ENCODE measurements at places on chromosomes 5 and 9.
A peak's percentile ranks its signal among the peaks of the same experiment; 100 is the strongest.

DNA sequence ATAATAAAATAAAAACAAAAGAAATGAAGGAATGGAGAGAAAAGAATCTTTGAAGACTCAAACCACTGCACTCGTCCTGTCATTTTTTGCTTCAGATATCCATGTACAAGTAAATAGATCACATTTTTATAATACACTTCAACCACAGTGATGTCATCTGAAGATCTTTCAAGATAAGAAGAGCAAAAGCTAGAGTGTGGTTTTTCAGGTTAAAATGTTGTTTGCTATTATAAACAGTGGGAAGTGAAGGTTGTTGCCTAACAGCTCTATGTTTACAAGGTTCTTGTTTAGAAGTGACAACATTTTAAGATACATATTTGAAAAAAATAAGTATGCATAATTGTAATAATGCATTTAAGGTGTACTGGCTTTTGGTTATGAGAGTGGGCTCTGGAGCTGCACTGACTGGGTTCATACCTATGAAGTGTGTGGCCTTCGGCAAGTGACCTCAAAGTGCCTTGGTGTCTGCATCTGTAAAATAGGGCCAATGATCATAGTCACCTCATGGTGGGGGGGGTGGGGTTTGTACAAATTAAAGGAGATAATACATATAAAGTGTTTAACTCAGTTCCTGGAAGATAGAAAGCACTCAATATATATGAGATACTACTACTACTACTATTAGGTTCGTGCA, 45.5 kb upstream of the IL7R start:
- no peak for DNase-seq

DNA sequence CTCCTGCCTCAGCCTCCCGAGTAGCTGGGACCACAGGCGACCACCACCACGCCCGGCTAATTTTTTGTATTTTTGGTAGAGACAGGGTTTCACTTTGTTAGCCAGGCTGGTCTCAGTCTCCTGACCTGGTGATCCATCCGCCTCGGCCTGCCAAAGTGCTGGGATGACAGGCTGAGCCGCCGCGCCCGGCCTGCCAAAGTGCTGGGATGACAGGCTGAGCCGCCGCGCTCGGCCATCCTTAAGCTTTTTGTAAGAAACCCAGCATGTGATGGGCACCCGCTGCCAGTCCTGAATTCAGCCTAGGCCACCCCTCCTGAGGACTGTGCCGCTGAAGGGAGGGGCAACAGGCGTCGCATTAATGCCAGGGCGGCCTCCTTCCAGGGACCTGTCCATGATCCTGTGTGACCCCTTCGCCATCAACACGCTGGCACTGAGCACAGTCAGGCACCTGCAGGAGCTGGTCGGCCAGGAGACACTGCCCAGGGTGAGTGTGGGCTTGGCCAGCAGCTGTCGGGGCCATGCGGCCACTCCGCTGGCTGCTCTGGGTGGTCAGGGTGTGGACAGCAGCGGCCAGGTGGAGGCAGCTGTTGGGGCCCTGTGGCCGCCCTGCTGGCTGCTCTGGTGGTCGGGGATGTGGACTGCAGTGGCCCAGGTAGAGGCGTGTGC, 10.5 kb downstream of the NELFB start:
- no peak for DNase-seq

DNA sequence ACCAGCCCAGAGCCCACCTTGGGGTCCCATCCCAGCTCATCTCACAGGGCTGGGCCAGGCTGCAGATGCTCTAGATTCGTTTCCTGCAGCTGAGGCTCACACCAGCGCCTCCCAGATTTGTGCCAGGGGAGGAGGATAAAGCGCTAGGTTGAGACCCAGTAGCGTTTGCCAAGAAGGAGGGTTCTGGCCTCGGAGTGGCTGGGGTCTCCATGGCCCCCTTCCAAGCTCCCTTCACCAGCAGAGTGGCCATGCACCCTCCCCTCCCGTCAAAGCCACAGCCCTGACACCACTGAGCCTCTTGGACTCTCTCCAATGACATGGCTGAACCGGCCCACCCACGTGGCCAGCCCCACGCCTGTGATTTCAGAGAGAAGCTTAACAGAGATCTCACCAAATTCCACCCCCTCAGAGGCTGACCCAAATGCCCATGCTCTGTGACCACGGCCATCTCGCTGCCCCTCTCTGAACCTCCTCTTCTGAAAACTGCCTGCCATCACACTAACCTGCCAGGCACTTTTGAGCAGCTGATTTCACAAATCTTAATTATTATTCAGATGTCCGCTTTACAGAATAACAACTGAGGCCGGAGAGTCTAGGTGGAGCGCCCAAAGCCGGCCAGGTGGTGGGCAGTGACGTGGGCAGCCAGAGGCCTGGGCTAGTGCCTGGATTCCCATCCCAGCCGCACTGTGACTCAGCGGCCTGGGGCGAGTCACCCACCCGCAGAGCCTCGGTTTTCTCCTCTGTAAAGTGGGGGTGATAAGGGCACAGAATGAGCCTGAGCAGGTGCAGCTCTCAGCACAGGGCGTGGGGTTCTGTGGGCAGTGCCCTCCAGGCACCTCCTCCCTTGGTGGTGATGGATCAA, 155.7 kb downstream of the C9orf50 start:
- DNase-seq: peak; percentile 65

- no peak for DNase-seq
Observed at GRCh38 chr9:122053567-122054350, 39.3 kb downstream of the TTLL11 start.

DNA sequence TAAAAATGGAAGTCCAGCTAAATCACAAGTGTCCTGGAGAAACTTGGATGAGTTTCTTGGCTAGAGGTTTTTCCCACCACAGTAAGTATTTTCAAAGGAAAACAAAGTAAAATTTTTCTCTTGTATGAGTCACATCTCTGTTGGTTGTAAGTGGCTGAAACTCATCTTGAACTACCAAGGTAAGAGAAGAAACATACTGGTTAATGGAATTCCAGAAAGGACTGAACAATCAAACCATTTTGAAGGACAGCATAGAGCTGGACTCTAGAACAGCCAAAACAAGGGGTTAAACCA, 102.8 kb upstream of the CDKN2B start:
- no peak for DNase-seq

DNA sequence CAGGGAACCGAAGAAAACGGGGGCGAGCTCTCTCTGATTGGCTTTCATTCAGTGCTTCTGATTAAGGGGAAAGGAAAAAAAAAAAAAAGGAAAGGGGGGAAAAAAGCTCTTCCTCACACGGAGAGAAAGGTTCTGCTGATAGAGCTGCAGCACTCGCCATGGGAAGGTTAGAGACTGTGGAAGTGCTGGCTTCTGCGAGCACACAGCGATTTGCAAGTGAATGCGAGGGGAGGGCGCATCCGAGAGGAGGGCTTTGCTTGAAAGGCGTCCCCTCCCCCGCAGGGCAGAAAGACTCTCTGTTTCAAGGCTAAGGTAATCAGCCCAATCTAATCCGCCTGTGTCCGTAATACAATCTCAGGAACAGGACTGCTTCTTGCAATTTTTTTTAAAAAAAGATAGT, at the start of gene CDH10:
CDH10 (minus strand) TSS at position 218 of the 400 bp plus-strand sequence. CDS start 51,488 bp downstream, outside the sequence.
- DNase-seq: no peak

DNA sequence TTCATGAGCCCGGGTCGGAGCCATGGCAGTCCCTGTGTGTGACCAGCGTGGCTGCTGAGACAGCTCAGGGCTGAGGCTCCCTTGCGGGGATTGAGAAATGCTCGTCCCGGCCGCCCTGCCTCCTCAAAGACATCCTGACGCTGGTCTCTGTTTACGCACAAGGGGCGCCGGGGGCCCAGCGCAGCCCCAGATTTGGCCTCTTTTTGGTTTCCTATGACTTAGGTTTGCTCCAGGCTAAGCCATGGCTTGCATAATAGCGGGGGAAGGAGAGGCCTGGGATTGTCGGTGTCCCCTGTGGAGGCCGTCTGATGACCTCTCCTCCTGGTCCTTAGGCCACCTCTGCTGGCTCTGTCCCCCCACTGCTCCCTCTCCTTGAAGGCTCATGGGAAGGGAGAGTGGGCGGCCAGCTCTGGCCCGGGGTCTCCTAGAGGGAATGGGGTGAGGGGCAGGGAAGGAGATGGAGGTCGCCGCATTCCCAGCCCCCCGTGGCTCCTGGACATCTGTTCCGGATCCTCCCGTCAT, 3.5 kb downstream of the LAMC3 start:
- no peak for DNase-seq

- no peak for DNase-seq
Observed at GRCh38 chr9:115035841-115036612, 81.9 kb downstream of the TNC start.

GRCh38 chr9:79769476-79770275, 197.9 kb downstream of the TLE4 start:
- no peak for DNase-seq

DNA sequence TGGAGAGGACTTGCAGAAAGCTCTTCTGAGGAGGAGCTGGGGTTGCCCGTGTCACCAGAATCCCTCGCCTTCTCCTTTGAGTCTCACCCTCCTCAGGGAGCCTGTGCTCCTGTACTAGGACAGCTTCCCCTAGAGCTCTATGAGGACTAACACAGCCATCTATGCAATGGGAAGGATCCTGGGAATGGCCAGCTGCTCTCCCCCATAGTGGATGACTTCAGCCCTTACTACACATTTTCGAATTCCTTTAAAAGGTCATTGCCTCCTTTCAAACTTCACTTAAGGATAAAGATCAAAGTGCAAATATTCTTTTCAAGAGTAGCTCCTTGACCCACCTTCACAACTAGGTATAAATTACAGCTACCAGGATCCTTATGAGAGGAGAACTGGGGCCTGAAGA, 55.1 kb downstream of the PRDM6 start:
- no peak for DNase-seq

DNA sequence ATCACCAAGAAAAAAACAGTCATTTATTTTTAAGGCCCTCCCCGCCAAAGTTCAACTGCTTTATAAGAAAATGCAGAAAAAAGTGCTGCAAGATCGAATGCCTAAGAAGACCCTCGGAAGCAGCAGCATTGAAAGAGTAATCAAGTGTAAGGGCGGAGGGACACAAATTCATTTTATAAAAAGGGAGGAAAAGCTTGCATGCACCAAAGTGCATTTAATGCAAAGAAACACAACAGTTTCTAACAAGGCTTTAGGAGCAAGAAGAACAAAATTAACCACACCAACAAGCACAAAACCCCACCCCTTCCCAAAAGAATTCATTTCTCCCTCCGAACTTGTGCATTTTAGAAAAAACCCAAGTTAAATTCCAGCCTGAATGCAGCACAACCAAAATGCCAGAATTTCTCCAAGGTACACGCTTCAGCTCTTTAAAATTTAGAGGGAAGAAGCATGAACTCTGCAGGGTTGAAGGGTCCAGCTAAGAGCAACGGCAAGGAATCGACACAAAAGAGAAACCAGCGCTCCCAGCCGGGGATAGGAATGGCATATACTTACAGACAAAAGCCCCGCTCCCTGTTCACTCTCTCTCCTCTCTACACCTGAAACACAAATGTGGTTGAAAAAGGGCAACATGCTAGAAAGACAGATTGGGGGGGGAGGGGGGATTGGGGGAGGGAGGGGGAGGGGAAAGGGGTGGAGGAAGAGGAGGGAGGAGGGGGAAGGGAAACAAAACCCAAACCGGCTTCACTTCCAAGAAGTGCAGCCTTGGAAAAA, at the start of gene NREP:
NREP (minus strand) TSS at position 614 of the 774 bp plus-strand sequence. CDS start 1,422 bp downstream, outside the sequence.
- no peak for DNase-seq

GRCh38 chr9:72365525-72366256, 683 bp upstream of the ZFAND5 start:
- DNase-seq: peak; percentile 86

DNA sequence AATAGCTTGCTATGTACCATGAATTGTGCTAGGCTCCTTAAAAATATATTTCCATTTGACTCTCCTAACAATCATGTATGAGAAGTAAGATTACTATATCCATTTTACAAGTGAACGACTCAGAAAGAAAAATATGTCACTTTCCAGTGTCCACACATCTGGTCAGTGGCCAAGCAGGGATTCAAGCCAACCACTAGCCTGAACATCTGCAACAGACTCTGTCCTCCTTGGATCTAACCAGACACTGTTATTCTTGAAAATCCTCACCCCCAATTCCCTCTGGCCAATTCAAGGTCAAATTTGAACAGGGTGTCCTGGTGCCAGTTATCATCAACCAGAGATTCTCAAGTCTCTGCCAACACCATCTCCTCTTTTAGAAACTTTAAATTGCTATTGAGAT, 344.1 kb upstream of the WWC1 start:
- no peak for DNase-seq

DNA sequence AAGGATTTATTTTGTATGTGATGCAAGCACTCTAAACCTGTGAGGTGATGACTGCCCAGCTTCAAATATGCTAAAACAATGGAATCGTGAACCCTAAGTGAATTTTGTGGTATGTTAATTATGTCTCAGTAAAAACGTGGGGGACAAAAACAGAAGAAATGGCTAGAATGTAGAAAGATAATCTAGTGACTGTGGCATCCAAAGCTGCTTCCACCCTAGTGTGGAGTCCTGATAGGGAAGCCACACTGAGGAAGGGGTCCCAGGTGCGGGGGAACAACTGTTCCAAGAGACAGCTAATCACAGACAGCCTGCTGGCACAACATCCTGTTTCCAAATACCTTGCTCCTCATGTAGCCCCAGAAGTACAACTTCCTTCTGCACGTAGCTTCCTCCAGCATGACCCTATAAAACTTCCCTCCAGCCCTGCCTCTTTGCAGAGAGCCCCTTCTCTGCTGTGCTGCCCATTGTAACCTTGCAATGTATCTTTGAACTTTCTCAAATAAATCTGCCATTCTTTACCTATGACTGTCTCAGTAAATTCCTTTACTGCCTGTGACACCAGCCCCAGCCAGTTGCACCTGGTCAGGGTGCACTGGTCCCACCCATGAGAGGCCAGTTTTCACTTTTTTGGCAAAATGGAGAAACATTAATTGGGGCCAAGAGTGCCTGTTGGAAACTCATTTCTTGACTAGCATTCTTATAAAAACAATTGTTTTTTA, 4.9 kb downstream of the GMCL2 start:
- no peak for DNase-seq

DNA sequence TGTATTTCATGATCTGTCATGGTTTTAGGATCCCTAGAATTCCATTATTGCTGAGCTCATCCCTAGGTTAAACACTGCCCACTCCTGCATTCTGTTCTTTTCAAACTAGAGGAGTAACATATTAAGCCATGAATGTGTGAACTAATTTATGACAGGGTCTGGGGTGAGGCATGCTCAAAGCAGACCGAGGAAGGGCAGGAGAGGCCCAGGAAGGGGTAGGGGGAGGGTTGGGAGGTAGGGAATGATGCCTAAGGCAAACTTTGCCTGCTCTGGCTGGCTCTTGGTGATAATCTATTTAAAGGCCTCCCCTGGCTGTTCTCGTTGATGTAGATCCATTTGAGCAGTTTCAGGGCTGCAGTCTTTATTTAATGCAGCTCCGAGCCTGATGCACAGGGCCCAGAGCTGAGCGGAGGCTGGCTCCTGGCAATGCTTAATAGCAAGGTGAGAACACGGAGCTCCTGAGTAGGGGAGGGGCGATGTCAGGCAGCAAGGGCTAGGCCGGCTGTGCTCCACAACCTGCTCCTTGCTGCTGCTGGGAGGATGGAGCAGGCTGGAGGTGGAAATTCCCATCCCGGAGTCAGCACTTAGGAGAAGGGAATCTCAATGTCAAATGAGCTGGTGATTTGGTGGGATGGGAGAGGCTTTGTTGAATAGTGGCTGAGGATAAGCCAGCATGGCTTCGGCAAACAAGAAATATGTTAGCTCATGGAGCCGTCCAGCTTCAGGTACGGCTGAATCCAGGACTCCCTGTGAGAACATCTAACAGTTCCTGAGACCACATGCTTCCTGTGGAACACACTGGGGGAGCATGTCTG, 73.2 kb upstream of the UNC5A start:
- no peak for DNase-seq
